ENCODE measurements at places on chromosomes 12 and 14.
A peak's percentile ranks its signal among the peaks of the same experiment; 100 is the strongest.

DNA sequence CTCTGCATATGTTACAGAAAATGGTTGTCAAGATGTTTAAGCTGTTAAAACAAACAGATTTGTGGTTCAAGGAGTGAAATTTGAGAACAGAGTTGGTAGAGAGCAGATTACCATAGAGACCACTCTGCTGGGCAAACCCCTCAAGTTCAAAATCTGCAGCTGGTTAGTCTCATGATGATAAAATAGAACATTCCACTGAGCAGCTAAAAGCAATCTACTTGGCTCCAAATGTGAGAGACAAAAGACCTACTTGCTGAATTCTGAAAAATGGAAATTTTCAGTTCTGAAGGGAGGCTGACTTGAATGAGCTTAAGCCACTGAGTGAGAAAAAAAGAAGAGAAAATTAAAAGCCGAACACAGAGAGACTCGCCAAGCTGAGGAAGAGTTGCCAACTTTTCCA lies 519.3 kb downstream of the NOVA1 start:
- DNase-seq = no peak

- DNase-seq = no peak
Measured at GRCh38 chr14:61963926-61964325, 201.7 kb downstream of the SNAPC1 start.

- DNase-seq = no peak
Measured at GRCh38 chr14:73833034-73833433, 18.6 kb upstream of the PTGR2 start.

- no peak for DNase-seq
Measured at GRCh38 chr12:67377541-67377940, 108.4 kb downstream of the CAND1 start.

GRCh38 chr12:15720295-15720694 lies 68.9 kb downstream of the EPS8 start:
- DNase-seq = no peak

- no peak for DNase-seq
Measured at GRCh38 chr12:65427646-65428045, 149.2 kb downstream of the MSRB3 start.

DNA sequence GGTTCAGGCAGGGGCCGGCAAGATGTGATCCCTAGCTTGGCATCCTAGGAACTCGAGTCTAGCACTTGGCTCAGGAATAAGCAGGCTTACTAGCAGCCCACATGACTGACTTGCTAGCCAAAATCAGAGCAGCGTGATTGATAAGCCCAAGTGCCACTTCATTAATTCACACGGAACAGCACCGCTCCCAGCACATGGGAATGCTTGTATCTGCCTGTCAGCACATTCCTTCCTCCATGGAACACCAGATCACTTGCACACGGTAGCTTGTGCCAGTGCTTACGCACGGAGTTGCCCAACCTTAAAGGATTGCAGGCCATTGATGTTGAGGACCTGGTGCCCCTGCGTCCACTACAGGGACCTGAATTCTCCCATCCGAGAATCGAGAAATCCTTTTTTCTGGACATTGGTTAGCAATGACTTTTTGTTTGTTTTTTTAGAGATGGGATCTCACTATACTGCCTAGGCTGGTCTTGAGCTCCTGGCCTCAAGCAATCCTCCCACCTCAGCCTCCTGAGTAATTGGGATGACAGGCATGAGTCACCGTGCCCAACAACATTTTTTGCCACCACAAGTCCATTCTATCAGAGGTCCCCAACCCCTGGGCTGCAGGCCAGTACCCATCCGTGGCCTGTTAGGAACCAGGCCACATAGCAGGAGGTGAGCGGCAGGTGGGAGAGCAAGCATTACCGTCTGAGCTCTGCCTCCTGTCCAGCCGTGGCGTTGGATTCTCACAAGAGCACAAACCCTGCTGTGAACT lies 30.6 kb upstream of the TSPAN9 start:
- no peak for DNase-seq

DNA sequence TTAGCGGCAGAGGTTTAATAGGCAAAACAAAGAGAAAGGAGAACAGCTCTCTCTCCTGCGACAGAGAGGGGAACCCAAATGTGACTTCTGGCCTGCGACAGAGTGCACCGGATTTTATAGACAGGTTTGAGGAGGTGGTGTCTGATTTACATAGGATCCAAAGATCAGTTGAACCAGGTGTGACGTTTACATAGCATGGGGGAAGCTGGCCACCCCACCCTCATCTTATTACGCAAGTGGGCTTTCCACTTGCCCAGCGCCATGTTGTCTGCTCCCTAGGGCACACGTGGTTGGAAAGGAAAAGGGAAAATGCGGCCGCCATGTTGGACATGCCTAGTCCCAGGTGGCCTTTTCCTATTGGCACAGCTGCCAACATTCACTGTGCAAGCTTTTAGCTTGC lies 17.4 kb downstream of the BCL2L14 start:
- no peak for DNase-seq

GRCh38 chr12:131135786-131136538 lies 182.3 kb downstream of the ADGRD1 start:
- DNase-seq = no peak

GRCh38 chr14:90491911-90492531 lies 95.2 kb downstream of the CALM1 start:
- no peak for DNase-seq

- no peak for DNase-seq
Measured at GRCh38 chr12:75900781-75901254, 130.8 kb downstream of the PHLDA1 start.

- no peak for DNase-seq
Measured at GRCh38 chr14:104791425-104791824, 4.1 kb downstream of the AKT1 start.

DNA sequence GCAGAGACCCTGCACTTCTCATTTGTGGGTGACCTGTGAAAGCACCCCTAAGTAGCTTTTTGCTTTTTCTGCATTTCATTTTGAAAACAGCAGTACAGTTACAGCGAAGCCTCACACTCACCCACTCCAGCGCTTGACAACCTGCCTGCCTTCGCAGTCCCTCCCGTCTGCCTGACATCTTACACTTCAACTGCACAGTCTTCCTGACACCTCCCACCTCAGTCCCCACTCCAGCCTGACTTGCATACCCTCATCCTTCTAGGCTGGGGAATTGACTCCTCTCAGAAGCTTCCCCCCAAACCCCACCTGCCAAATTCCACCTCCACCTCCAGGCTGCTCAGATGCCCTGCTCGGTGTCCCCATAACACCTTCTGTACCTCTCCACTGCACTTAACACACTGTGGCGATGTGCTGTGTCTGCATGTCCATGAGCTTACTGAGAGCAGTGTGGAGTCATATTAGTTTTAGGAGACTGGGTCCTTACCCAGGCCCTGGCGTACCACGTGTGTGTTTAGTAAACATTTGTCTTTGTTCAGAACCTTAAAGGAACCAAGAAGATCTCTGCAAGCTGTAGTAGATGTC lies 159.4 kb downstream of the PRKCH start:
- no peak for DNase-seq

GRCh38 chr12:21221778-21222177 lies 90.8 kb downstream of the SLCO1B1 start:
- no peak for DNase-seq

DNA sequence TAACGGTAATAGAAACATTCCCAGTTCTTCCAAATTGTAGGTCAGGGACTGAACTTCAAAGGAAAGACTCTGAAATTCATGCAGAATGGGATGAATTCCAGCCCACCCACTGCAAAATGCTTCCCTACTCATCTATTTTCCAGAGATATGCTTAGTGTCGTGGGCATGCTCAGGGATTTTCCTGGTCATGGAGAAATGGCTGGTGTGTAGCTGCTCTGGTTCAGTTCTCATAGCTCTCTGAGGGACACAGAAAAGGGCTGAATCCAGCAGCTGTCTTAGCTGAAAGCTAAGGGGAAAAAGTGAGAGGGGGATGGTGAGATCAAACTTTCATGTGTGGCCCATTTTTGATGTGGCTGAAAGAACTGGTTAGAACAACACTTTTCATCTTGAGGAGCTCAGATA lies 72.9 kb upstream of the KRAS start:
- DNase-seq = no peak

DNA sequence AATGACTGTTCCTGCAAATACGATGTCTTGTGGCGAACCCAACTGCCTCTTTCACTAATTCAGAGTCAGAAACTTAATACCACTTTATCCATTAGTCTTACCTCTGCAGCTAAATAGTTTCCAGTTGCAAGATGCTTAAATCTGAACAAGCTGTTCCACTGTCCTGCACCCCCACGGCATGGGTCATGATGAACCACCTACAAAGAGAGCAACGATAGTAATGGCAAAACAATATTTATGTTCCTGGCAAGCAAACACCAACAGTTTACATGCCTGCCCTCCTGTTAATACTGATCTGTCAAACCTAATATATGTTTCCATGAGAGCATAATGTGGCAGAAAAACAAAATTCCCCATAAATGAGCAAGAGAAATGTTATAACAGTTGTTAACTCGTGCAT lies 121.9 kb downstream of the ITPR2 start:
- no peak for DNase-seq

- DNase-seq = no peak
Measured at GRCh38 chr14:92637228-92637627, 111.2 kb downstream of the LGMN start.

GRCh38 chr12:103791350-103791920 lies 49.6 kb downstream of the NT5DC3 start:
- no peak for DNase-seq

- DNase-seq = no peak
Measured at GRCh38 chr12:25723921-25724491, 170.9 kb upstream of the LMNTD1 start.

DNA sequence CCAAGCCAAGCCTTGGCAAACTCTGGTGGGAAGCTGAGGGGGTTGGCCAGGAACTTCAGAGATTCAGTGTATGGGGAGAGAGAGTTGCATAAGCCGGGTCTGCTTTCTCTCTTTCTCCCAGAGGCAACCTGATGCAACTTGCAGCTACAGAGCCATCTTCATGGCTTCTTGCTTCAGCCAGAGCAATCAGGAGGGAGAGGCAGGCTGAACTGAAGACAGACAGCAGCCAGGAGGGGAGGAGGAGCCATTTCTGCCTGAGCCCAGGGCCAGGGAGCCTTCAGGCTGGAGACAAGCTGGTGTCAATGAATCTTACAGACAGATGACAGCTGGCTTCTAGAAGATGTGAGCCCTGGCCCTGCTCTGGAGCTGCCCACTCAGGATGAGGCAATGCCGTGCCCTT lies 18.7 kb downstream of the NPC2 start:
- DNase-seq = no peak

- DNase-seq = no peak
Measured at GRCh38 chr12:90963946-90964345, 9.0 kb upstream of the CCER1 start.

- DNase-seq = no peak
Measured at GRCh38 chr14:76098047-76098446, 53.7 kb upstream of the GPATCH2L start.

GRCh38 chr12:89225808-89226411 lies 126.4 kb downstream of the DUSP6 start:
- no peak for DNase-seq

- DNase-seq = peak; percentile 51
Measured at GRCh38 chr12:51424662-51425539, at the start of gene SLC4A8. TSS of gene SLC4A8 (plus strand) at chr12:51424831. CDS start at chr12:51424988, 157 bp downstream.

GRCh38 chr14:36773558-36773957 lies 111.9 kb downstream of the PAX9 start:
- no peak for DNase-seq

Measured in stimulated activated CD8-positive, alpha-beta memory T cell treated with anti-CD3 and anti-CD28 coated beads, Interleukin-2, amount 100 ng/mL, for 1 hour (primary cell).